Lung (tissue), 17 donors: ENCODE measurements at places on chromosomes 5 and 9.

DNA sequence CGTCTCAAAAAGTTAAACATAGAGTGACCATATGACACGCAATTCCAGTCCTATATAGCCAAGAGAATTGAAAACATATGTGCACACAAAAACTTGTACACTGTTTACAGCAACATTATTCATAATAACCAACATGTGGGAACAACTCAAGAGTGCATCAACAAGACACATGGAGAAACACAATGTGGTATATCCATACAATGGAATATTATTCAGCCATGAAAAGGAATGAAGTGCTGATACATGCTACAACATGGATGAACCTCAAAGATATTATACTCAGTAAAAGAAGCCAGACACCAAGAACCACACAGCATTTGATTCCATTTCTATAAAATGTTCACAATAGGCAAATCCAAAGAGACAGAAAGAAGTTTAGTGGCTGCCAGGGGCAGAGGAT is 317.0 kb downstream of the NSG2 start:
- H3K4me1 ChIP-seq: no peaks in the 10 kb centered on the region
- no peak overlapping the region for H3K4me3 ChIP-seq
- H3K27me3 ChIP-seq: no peaks in the 10 kb centered on the region
- no peak overlapping the region for H3K27ac ChIP-seq

DNA sequence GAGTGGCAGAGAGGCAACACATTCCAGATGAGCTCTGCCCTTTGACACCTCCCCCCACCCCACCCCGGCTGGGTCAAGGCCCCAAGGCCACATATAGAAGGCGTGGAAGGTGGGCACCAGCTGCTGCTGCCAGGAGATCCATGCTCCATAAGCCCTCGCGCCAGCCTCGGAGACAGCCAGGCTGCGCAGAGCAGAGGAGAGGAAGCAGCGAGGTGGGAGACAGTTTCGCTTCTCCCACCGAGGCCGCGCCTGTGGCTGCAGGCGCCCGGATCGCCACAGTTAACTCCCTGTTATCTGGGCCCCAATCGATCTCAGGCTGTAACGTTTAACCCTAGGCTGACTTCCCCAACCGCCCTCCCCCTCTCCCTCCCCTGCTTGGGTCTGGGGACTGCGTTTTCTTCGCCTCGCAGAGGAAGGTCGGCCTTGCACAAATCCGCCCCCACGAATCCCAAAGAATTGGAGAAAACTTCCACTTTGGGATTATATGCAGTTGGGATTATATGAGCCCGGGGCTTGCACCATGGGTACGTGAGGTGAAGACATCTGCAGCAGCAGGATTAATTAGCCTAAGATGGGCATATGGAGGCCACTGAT is 1.1 kb upstream of the CXXC5 start:
- no peak overlapping the region for H3K4me3 ChIP-seq
- H3K4me1 ChIP-seq: peaks cover 40% of the 10 kb centered on the region
- H3K27me3 ChIP-seq: no peaks in the 10 kb centered on the region
- no peaks in the 10 kb centered on the region for H3K36me3 ChIP-seq
- DNase-seq: peak; percentile 24

- no peak overlapping the region for H3K27ac ChIP-seq
- no peak overlapping the region for H3K4me3 ChIP-seq
- H3K27me3 ChIP-seq: no peaks in the 10 kb centered on the region
- no peak for DNase-seq
- H3K4me1 ChIP-seq: peaks cover 16% of the 10 kb centered on the region
Observed at GRCh38 chr5:171492781-171493180, 73.3 kb downstream of the FGF18 start.

DNA sequence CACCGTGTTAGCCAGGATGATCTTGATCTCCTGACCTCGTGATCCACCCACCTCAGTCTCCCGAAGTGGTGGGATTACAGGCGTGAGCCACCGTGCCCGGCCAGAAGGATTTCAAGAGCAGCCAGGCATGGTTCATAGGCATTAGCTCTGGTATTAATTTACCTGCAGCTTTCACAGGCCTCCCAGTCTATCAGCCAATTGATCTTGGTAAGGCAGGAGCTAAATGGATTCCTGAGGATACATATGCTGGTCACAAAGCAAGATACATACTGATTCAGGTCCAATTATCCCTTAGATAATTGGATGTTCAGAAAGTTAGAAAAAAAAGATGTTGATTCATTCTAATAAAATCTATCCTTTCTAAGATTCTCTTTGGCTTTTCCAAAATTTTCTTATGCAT is 487.1 kb downstream of the TLE1 start:
- H3K27ac ChIP-seq: no peak overlapping the region
- no peak for DNase-seq
- no peak overlapping the region for H3K4me3 ChIP-seq
- no peaks in the 10 kb centered on the region for H3K36me3 ChIP-seq
- no peaks in the 10 kb centered on the region for H3K4me1 ChIP-seq

- no peak overlapping the region for H3K4me3 ChIP-seq
- peak overlapping the region; percentile 28 for H3K27ac ChIP-seq
- no peak for DNase-seq
- no peaks in the 10 kb centered on the region for H3K36me3 ChIP-seq
Observed at GRCh38 chr9:37967761-37968080, 63.8 kb upstream of the SLC25A51 start.

GRCh38 chr5:54109626-54110330 is 200.6 kb downstream of the ARL15 start:
- peaks cover 4% of the 10 kb centered on the region for H3K36me3 ChIP-seq
- DNase-seq: no peak

GRCh38 chr9:129459547-129460322 is 161.2 kb downstream of the C9orf50 start:
- peaks cover 8% of the 10 kb centered on the region for H3K4me1 ChIP-seq
- no peaks in the 10 kb centered on the region for H3K27me3 ChIP-seq
- DNase-seq: no peak
- no peaks in the 10 kb centered on the region for H3K36me3 ChIP-seq
- H3K4me3 ChIP-seq: no peak overlapping the region

DNA sequence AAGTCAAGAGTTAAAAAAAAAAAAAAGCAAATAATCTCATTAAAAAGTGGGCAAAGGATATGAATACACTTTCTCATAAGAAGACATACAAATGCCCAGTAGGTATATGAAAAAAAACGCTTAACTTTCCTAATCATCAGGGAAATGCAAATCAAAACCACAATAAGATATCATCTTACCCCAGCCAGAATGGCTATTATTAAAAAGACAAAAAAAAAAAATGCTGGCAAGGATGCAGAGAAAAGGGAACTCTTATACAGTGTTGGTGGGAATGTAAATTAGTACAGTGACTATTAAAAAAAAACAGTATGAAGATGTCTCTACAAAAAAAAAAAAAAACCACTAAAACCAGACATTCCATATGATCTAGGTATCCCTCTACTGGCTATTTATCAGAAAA is 79.4 kb downstream of the LPAR1 start:
- H3K36me3 ChIP-seq: no peaks in the 10 kb centered on the region
- DNase-seq: no peak
- no peaks in the 10 kb centered on the region for H3K27me3 ChIP-seq
- no peaks in the 10 kb centered on the region for H3K4me1 ChIP-seq
- no peak overlapping the region for H3K4me3 ChIP-seq
- H3K27ac ChIP-seq: no peak overlapping the region

DNA sequence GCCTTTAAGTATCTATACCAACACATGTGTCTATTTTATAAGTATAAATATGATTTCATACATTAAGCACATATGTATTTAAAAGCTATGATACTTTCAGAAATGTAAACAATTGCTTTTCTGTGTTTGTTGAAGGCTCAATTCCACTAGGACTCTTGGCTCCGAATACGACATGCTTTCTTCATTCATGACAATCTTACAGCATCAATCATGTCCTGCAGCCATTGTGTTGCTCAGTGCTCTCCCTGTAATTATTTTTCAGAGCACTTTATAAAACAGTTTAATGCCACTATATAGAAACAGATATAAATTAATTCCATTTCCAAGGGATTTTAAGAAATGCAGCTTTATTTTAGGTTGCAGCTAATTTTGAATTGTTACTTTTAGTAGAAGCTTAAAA is 167.3 kb downstream of the TAF11L14 start:
- H3K27ac ChIP-seq: no peak overlapping the region
- DNase-seq: no peak
- peaks cover 9% of the 10 kb centered on the region for H3K4me1 ChIP-seq
- no peaks in the 10 kb centered on the region for H3K36me3 ChIP-seq

DNA sequence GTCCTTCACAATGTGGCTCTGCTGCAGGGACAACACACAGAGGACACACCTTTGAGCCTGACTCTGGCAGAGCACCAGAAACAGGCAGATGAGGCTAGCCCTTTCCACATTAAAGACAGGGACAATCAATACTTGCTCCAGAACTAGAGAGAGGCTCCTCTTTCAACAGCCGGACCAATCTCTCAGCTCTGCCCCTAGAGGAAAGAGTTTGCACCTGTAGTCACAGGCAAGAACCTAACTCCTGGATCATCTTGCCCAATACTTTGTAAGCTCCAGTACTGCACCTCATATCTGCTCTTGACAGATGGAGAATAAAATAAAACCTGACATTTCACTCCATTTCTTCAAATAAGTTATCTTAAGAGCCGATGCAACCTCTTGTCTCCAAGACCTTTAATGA is 52.1 kb downstream of the EPB41L4A start:
- no peak overlapping the region for H3K4me3 ChIP-seq
- no peak for DNase-seq

- no peak overlapping the region for H3K27ac ChIP-seq
- peaks cover 5% of the 10 kb centered on the region for H3K4me1 ChIP-seq
- no peak overlapping the region for H3K4me3 ChIP-seq
- H3K36me3 ChIP-seq: peaks cover 5% of the 10 kb centered on the region
- DNase-seq: peak; percentile 80
Observed at GRCh38 chr9:83307066-83307724, 231.0 kb downstream of the FRMD3 start.

- H3K27ac ChIP-seq: no peak overlapping the region
- no peak for DNase-seq
- no peaks in the 10 kb centered on the region for H3K4me1 ChIP-seq
Observed at GRCh38 chr5:153006681-153007080, 483.8 kb upstream of the GRIA1 start.

GRCh38 chr9:129223551-129224208 is 45.6 kb upstream of the IER5L start:
- H3K4me1 ChIP-seq: no peaks in the 10 kb centered on the region
- no peak overlapping the region for H3K27ac ChIP-seq
- peak; percentile 44 for DNase-seq
- no peaks in the 10 kb centered on the region for H3K27me3 ChIP-seq
- H3K4me3 ChIP-seq: no peak overlapping the region
- H3K36me3 ChIP-seq: no peaks in the 10 kb centered on the region

DNA sequence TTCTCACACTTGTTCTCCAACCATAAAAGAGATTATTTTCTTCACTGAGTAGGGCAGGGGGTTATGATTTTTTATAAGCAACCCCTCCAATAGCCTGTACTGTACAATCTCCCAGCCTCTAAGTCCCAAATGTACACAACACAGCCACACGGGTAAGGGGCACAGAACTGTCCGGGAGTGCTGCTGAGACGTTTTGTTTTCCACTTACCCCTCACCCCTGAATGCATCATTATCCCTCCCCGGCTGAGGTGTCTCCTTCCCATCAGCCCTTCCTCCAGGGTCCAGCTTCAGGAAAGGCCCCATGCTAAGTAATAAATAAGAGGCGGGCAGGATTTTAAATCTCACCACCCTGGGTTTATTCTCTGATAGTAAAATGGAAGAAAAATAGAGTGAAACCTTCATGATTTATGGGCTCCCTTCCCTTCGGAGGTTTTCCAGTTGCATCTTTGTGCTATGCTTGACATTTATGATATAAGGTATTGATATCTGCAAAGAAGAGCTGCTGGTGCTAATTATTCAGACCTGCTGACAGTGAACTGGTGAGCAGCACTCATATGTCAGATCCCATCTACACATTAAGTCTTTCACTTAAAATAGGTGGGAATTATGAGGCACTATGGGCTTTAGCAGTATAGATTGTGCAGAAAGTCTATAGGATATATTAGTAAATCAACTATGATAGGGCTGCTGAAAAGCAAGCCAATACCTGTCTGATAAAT is 67.2 kb upstream of the MEGF10 start:
- no peaks in the 10 kb centered on the region for H3K36me3 ChIP-seq
- peaks cover 3% of the 10 kb centered on the region for H3K27me3 ChIP-seq
- no peaks in the 10 kb centered on the region for H3K4me1 ChIP-seq
- H3K4me3 ChIP-seq: no peak overlapping the region
- H3K27ac ChIP-seq: no peak overlapping the region

GRCh38 chr5:14557203-14557770 is 24.3 kb upstream of the OTULINL start:
- H3K4me1 ChIP-seq: no peaks in the 10 kb centered on the region
- H3K4me3 ChIP-seq: no peak overlapping the region
- no peaks in the 10 kb centered on the region for H3K36me3 ChIP-seq
- H3K27ac ChIP-seq: no peak overlapping the region
